ENCODE measurements at places on chromosomes 1 and 21.

DNA sequence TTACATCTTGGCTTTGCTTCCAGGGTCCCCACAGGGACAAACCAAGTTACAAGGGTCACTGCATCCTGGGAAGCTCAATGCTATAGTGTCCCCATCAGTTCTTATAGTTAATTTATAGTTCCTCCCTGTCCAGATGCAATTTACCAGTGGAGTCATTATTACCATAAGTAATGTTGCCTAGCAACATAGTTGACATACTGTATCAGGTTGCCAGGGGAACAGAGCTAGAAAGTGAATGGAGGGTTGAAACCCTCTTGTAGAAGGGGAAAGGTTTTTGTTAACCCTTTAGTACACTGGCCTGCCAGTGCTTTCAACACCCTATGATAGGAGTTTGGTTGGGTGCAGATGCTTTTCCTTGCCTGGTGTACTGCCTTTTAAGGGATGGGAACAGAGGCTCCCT, 34.3 kb upstream of the TTC4 start:
- DNase-seq: no peak

- DNase-seq: no peak
Measured at GRCh38 chr1:175287849-175288248, 95.3 kb upstream of the KIAA0040 start.

DNA sequence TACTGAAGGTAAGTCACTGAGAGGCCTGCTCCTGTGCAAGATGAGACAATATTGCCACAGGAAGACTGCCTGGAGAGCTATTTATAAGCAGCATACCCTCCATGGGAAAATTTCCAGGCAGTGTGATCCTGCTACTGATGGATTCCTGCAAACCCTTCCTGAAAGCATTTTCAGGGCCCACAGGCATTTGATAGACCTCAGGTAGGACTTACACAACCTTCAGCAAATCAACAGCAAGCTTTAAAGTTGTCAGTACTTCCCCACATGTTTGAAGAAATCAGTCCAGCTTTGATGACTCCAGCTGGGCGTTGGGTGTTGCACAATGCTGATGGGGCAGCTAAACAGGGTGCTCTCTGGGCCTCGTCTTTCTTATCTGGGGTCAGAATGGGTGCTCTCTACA, 108.8 kb downstream of the PLXNA2 start:
- peak; percentile 44 for DNase-seq

DNA sequence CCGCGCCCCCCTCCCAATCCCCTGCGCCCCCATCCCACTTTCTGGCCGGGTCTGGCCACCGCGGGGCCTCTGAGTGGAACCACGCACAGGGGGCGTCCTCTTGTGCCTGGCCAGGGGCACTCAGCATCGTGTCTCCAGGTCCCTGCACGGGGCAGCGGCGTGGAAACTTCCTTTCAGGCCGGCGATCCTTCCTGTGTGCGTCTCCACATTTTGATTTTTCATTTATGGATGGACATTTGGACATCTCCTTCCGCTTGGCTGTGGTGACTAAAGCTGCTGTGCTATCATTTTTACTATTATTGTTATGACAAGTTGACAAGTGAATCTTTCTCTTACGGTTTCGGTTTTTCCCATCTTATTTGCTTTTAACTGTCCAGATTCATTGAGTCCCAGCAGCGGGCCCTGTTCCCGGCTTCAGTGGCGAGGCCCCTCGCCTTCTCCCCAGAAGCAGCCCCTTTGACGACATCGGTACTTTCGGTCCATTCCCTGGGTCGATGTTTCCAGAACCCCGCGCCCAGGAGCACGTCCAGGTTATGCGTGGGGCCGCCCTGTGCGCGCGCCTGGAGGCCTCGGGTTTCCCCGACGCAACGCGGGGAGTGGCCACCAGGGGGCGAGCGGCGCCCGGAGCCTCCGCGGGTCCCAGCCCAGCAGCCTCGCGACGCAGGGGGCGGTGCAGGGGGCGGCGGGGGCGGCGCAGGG, 12.4 kb upstream of the SLC19A1 start:
- DNase-seq: peak; percentile 84

GRCh38 chr1:42675467-42675866, 6.8 kb upstream of the YBX1 start:
- DNase-seq: no peak

DNA sequence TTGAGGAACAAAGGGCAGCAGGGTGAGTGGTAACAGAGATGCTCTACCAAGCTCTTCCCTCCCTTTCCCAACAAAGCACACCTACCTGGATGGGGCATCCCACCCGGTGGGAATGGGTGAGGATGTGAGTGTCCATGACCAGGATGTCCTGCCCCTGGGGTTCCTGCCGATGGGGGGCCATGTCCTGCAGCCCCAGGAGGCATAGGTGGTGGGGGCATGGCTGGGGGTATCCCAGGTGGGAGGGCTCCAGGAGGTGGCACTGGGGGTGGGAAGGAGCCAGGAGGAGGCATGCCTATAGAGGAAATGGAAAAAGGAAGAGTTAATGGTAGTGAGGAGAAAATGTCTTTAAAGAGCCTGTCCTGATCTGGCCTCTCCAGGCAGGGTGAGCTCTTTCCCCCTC, 1.9 kb downstream of the SF3B4 start:
- no peak for DNase-seq

DNA sequence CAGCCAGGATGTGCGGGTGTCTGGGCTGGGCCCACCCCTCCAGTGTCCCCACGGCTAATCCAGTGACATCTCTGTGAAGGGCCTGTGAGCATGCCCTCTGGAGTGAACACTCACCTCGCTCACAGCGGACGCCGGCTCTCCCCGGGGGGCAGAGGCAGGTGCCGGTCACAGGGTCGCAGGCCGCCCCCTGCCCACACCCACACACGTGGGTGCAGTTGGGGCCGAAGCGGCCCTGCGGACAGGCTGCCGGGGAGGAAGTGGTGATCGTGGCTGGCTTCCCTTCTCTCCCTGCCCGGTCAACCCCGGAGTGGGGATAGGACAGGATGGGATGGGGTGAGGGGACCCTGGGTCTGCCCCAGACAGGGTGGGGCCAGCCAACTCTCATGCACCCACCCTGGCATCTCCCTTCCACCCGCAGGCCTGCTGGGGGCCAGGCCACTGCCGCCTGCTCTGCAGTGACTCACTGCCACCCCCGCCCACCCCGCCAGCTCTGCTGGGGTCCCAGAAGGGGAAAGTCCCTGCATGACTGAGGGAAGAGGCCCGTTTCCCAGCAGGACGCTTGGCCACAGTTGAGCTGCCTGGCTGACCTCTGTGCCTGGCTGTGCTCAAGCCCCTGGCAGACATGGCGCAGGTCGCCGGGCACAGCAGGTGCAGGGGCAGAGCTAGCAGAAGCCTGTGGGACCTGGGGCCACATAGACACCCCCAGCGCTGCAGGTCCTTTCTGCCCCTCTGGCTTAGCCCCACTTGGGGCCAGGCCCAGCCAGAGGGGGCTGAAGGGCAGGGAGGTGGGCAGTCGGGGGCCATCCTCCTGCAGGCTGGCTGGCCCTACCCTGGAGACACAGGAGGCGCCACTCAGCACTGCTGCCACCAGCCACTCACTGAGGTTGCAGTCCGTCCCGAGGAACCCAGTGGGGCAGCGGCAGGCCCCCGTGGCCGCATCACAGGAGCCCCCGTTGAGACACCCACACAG, 41.6 kb downstream of the ARHGEF16 start:
- no peak for DNase-seq

DNA sequence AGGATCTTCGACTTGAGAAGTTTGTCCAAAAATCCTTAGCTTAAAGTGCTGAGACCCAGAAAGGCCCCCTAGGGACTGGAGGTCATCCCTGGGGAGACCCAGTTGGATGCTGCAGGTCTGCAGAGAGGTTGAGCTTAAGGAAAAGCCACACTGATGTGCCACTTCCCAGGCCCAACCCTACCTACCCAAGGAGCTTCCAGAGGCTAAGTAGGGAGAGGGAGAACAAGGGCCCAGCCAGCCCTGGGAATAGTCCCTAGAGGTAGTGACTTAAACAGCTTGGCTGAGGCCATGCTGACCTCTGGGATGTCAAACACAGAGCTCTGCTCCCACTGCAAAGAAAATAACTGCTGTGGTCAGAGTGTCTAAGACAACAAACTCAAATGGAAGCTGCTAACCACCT, 693.7 kb downstream of the MATN1 start:
- DNase-seq: no peak

GRCh38 chr1:172955161-172955815, 95.5 kb downstream of the TNFSF18 start:
- no peak for DNase-seq

DNA sequence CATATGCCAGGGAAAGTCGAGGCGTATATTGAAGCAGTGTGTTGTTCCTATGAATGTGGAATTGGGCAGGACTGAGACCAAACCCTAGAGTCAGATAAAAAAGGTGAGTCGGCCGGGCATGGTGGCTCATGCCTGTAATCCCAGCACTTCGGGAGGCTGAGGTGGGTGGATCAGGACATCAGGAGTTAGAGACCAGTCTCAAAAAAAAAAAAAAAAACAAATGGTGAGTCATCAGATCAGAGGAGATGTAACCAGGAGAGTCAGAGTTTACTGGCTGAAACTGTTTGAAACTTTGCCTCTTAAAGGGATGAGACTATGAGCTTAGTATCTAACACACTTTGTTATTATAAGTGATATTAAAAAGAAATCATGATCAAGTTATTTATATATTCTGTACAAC, 26.4 kb upstream of the SYCP1 start:
- DNase-seq: no peak

DNA sequence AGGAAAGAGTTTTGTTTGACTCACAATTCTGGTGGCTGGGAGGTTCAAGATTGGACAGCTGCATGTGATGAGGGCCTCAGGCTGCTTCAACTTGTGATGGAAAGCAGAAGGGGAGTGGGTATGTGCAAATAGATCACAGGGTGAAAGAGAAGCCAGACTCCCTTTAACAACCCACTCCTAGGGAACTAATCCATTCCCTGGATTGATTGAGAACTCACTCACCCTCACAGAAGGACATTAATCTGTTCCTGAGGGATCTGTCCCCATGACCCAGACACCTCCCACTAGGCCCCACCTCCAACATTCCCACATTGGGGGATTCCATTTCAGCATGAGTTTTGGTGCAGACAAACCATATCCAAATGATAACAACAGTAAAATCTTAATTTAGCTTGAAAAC, 25.6 kb downstream of the UBE2T start:
- no peak for DNase-seq

DNA sequence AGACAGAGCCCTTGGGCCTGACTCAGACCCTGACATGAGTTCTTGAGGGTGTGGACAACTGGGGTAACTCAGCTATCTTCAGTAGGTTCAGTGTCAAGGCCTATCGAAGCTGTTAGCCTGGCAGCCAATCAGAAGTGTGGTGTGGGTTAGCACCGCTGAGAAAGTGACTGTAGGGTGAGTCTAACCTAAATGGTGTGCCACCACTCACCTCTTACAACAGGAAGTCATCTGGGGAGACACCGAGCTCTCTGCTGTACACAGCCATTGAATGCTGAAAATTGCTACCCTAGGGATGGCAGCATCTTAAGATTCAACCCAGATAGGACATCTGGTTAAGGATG, 44.6 kb downstream of the RASSF5 start:
- no peak for DNase-seq

DNA sequence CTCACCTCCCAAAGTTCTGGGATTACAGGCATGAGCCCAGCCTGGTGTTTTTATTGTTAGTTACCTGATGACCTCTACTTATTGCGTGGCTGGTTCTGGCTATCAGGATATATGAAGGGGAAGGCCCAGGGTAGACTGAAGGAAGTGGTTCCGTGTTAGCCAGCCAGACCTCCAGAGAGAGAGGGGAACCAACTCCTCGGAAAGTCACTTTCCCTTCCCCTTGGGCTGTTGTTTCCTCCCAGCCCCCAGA, 2.5 kb upstream of the RCSD1 start:
- no peak for DNase-seq

DNA sequence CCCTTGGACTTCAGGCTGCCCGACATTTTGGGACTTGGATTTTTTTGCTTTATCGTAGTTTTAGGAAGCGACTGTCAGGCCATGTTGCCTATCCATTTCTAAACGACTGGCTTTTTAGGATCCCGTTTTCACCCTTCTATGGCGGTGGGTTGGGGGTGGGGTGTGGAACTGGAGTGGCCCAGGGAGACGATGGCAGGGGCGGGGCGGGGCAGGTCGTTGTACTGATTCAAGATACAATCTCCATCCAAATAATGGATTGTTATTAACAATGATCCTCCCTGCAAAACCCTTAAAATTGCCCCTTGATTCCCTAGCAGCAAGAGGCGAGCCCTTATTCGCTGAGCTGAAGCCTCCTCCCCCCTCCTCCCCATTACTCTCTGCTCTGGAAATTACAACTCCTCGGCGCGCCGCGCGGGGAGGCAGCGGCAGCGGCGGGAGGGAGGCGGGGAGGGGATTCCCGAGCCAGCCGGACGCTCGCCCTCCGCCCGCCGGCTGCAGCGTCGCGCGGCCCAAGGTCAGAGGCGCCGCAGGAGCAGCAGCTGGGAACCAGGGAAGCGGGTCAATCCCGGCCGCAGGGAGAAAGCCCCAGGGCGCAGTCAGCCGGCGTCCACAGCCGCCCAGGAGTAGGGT, at the start of gene TRIM67:
Gene TRIM67, plus strand, starts transcription at position 392 of the 630 bp plus-strand sequence. CDS start 912 bp downstream, outside the sequence.
- DNase-seq: no peak

DNA sequence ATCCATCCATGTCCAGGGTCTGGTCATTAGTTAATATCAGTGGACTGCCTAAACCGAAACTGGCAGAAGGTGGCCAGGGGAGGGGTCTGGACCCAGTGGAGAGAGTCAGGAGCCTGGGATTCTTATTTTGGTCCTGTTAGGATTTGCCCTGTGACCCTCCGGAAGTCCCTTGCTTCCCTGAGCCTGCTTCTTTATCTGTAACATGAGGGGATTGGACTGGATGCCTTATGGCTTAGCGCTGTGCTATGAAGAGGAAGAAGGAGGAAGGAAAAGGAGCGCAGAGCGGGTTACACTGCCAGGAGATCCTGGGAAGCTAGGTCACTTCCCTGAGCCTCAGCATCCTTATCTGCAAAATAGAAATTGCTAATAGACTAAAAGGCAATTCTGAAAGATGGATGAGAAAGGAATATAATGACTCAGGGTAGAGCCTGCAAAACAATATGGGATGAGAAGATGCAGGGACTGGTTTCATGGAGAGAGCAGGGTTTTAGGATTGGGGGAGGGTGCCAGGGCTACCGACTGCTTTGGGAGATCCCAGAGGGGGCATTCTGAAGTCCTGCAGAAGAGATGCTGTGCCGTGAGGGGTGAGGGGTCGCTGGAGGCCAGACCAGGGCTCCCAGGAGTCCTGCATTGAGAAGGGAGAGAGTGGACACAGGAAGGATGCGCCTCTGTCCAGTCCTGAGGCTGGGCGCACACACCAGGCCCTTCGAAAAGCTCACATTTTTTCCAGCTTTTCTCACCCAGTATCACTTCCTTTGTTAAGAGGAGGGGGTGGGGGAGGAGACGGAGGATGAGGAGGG, 460 bp upstream of the ADORA1 start:
- no peak for DNase-seq

GRCh38 chr1:35572296-35572695, 818 bp upstream of the TFAP2E start:
- DNase-seq: no peak

GRCh38 chr1:166952002-166952746, 23.2 kb downstream of the ILDR2 start:
- DNase-seq: peak; percentile 22

DNA sequence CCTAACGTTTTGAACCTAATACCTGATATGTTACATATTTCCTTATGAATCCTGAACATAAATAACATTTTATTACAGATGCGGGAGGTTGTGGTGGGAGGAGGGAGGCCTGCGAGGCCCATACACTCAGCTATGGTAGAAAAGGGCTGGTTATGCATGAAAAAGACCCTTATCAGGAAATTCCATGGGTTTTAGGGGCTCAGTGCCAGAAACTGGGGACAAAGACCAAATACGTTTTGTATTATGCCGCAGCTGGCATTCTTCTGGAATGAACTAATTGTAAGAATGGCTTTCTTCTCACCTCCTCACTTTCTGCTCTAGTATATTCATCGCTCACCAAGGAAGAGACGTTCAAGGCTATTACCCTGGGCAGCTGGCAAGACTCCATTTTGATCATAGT, 76.7 kb downstream of the ADSS2 start:
- no peak for DNase-seq

GRCh38 chr1:9770298-9770697, 53.5 kb downstream of the CLSTN1 start:
- DNase-seq: no peak

All from left cardiac atrium (tissue), 4 donors.